Activated CD4-positive, CD25-positive, alpha-beta regulatory T cell treated with anti-CD3 and anti-CD28 coated beads, Interleukin-2, amount 50 U/mL, for 72 hours (primary cell): ENCODE measurements at places on chromosomes 16 and 17.
A peak's percentile ranks its signal among the peaks of the same experiment; 100 is the strongest.

DNA sequence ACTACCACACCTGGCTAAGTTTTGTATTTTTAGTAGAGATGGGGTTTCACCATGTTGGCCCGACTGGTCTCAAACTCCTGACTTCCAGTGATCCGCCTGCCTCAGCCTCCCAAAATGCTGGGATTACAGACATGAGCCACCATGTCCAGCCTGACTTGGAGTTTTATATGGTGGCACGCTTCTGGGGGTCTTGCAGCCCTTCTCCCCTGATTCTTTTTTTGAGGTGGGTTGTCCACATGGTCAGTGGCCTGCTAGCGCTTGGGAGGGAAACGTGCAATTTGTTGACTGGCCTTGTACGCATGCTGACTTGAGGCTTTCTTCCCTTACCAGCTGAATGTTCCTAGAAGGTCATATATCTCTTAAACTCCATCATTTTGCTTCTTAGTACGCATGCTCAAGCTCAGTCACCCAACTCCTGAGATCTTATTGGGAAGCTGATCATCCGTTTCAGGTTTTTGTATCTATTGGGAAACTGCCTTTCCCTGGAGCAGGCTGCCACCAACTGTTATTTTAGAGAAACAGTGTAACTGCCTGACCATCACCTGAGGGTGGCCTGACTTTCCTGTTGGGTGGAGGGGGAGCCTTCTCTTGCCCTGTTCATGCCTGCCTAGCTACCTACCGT, 13.7 kb upstream of the LDHD start:
- DNase-seq = no peak

GRCh38 chr17:43720311-43721060, 38.1 kb downstream of the SOST start:
- peak; percentile 77 for DNase-seq

- no peak for DNase-seq
Measured at GRCh38 chr17:44722254-44722653, 13.8 kb downstream of the DBF4B start.

- no peak for DNase-seq
Measured at GRCh38 chr16:3118204-3118790, 5.9 kb downstream of the ZNF205 start.

GRCh38 chr16:83935005-83935857, 17.8 kb upstream of the OSGIN1 start:
- no peak for DNase-seq

DNA sequence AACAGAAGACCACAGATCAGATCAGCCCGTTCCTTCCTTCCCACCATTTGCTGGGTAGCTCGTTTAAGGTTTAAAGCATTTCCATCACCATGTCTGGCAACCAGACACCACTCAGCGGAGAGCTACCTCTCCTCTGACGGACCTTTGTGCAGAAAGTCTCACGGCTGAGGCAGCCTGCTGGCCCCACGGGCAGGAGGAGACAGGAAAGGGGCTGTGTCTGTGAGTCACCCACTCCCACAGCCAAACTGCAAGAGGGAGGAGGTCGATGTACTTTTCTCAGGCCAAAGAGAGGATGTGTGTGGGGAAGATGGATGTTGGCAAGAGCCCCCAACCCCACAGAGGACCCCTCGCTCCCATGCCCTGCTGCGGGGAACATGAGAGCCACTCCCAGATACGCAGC, 92.1 kb downstream of the ZNF423 start:
- DNase-seq = no peak

- no peak for DNase-seq
Measured at GRCh38 chr17:9890124-9890523, 14.9 kb downstream of the RCVRN start.

DNA sequence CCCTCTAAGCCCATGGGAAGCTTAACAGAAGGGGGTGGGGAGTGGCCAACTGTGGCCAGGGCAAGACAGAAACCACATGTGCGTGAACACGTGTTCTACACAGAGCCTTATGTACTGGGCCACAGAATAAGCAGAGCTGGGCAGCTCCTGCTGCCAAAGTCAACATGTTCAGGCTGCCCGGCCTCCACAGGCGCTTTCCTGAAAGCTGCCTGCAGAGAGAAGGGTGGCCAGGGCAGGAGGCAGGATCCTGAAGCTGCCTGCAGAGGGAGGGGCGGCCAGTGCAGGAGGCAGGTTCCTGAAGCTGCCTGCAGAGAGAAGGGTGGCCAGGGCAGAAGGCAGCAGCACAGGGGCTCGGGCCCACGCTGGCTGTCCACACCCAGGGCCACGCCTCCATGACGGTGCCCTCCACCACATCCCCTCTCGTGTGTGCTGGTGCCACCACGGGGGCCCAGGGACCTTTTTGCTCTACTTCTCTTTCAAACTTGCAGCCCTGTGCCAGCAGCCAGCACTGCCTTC, 79.5 kb downstream of the ANKRD11 start:
- DNase-seq = no peak

GRCh38 chr16:27408012-27408601, 6.1 kb downstream of the IL21R start:
- DNase-seq = no peak

DNA sequence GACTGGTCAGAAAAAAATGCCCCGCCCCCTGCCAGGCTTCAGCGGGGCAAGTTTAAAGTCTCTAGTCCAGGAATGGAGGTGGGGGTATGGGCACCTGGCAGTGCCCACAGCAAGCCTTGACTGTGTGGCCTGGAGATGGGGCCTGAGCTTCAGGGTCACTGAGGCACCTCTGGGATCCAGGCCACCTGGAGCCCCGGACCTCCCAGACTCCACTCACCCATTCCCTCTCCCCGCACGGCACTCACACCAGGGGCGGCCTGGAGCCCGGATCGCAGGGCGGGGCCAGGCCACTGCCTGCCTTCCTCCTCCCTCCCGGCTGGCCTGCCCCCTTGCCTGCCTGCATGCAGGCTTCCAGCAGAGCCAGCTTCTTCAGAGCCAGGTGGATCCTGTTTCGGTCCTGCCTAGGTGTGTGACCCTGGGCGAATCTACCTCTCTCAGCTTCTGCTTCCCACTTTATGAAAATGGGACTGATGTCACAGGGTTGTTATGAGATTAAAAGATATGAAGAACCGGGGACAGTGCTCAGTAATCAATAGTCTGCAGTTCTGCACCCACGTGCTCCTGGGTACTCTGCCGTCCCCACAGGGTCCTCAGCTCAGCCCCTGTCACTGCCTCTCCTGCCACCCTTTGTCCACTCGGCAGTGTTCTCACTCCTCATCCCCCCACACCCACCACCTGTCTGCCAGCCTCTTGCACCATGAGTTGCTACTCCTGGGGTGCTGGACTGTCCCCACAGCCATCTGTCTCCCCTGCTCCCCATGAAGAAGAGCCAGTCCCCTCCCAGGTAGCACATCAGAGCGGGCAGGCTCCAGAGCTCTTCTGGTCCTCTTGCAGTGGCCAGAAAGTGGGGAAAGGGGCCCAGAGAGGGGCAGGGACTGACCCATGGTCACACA, 1.2 kb upstream of the TCAP start:
- DNase-seq = no peak

DNA sequence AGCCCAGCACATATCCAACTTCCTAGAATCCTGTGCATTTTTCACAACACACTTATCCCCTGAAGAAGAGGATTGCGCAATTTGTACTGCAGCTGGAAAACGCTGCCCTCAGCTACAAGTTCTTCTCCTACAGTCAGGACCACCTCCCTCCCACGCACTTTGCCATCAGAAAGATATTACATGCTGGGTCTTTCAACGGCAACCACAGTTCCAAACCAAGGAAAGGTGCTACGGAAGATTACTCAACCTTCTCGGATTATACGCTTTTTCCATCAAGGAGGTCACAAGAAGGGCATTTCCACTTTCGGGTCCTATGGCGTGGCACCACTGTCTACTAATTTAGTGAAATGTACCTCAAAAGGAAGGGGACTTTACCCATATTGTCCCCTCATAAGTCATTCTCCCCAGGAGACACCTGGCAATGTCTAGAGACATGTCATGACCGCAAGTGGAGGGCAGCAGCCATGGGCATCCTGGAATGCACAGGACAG, 35.2 kb downstream of the USP7 start:
- no peak for DNase-seq
